ACHN (cell line): ENCODE measurements at places on chromosomes 2 and 18.
A peak's percentile ranks its signal among the peaks of the same experiment; 100 is the strongest.

- DNase-seq: no peak
Measured at GRCh38 chr18:61893309-61893970, 633 bp upstream of the RNF152 start.

GRCh38 chr2:132664096-132664495 lies 5.9 kb downstream of the LYPD1 start:
- DNase-seq: no peak

DNA sequence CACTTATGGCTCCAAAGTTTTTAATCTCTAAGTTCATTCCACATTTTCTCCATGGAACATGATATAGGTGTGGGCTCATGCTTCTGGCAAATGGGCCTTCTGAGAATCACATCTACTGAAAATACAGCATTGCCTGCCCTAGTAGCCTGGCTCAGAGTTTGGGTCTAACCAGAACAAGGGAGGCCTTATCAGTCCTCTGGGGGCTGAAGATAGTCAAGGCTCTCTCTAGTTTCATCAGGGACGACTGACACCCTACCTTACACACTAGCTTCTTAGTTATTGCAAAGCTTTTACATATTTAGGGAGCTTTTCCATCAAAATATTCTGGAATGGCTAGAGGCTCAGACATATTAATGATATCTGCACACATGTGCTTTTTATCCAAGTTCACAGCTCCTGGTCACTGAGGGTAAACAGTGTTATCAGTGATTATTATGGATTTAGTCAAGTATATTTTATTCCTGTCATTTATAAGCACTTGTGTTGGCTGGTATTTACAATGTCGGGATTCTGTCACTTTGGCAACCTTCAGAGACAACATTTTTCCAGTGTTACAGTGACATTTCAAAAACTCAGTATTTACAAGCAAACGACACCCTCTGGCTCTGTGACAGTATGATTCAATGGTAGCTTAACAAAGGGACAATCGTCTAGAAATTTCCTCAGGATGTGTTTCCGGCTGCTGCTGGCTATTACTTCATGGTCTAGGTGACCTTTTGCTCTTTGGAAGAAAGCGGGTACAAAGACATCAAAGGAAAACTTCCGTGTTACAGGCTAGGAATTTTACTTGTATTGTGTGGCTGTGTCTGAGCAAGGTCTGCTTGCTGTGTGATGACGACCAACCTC lies 200.6 kb downstream of the TCF4 start:
- DNase-seq: no peak

DNA sequence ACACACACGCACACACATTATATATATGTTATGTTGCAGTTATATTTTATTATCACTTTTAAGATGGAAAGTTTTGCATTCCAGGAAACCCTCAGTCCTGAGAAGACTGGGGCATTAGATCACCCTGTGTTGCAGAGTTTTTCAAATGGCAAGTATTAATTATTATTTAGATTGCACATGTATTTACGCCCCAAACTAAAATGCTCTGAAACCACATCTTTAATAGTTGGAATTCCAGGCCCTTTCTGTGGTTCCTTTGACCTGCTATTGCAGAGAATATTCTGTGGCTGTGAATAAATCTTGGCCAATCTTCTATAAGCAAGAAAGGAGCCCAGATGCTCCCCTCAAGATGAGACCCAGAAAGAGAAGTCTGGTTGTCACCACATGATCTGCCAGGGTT lies 427.0 kb upstream of the TNP1 start:
- no peak for DNase-seq

DNA sequence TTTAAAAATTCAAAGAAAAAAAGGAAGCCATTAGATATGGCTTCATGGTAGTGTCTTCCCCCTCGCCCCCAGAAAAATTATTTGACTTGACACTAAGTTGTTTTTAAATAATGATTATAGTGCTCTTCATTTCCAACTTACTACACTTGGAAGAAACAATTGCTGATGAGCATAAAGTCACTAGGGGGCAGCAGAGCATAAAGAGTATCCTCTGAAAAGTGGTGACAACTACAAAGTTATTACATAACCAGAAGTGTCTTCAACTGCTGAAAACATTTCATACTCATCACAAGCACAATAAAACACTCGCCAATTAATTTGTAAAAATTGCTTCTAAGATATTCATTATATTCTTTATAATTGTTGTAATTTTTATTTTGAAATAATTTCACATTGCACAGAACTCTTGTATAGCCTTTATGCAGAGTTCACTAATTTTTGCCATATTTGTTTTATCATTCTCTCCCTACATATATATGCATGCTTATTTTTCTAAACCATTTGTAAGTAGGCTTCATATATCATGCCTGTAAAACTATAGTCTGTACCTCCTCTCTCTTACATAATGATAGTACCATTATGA lies 54.9 kb downstream of the EXOC6B start:
- peak; percentile 79 for DNase-seq

- no peak for DNase-seq
Measured at GRCh38 chr2:118911936-118912335, 30.1 kb upstream of the MARCO start.

DNA sequence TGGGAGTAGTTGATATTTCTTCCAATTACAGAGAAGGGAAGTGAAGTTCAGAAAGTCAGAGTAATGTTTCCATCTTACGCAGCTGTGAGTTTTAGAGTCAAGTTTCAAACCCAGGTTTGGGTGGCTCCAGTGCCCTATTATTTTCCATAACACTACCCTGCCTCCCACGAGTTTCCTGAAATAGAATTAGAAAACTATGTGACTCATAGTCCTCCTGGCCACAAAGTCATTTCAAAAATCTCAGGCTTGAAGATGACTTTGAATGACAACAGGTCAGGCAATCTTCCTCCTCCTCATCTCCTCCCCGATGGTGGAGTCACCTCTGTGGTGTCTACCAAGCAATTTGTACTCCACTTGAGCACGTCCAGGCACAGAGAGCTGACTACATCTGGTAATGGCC lies 212.3 kb upstream of the TRIB2 start:
- DNase-seq: no peak

- no peak for DNase-seq
Measured at GRCh38 chr2:225697936-225698335, 298.4 kb downstream of the NYAP2 start.

GRCh38 chr2:233418052-233418760 lies 63.9 kb downstream of the DGKD start:
- DNase-seq: no peak

DNA sequence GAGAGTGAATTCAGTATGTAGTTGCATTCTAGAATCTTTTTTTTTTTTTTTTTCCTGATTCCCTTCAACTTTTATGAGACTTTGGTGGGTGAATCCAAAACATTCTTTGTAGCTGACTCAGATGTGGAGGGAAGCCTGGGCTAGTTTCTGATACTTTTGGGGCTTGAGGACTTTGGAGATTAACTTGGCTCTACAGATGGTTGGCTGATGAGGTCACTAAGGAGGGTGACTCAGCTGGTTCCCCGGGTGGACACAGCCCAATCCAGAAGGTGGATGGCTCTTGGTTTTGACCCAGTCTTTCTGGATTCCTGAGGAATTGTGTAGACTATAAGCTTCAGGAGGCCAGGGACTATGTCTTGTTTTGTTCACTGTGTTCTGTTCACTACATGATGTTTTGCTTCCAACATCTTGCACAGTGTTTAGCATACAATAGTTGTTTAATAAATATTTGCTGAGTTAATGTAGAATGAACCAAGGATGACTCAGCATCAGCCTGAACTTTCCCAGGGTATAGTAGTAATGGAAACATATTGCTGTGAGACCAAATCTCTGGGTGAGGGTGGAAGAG lies 30.5 kb downstream of the LAMA3 start:
- DNase-seq: peak; percentile 97
